Activated T-cell treated with anti-CD3 and anti-CD28 coated beads, Interleukin-2, amount 50 U/mL, for 4 hours (primary cell): ENCODE measurements at places on chromosomes 4 and X.
A peak's percentile ranks its signal among the peaks of the same experiment; 100 is the strongest.

DNA sequence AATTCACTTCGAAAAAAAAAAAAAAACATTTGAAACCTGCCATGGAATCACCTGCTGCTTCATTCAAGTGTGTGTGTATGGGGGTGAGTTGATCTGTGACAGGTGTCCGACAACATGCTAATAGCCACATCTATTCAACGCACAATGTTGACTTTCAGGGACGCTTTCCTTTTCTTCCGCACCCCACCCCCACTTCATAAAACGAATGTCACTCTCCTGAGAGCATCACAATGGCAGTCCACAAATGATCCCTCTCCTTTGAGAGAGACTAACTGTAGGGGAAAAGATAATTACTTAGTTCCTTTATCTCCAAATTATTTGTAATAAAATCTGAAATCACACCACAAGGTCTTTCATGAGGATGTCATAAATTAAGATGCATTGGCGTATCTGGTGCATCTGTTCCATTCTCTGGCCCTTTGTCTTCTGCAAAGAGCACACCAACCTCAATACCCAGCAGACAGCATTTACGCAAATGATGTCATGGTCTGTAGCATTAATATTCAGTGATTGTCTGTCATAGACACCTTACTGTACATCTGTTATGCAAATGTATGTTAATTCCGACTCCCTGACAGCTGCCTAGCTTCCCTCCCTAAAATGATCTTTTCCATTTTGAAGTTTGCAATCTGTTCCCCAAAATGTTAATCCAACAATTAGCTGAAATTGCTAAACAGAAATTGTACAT, 640.0 kb upstream of the BOD1L1 start:
- no peak for DNase-seq

DNA sequence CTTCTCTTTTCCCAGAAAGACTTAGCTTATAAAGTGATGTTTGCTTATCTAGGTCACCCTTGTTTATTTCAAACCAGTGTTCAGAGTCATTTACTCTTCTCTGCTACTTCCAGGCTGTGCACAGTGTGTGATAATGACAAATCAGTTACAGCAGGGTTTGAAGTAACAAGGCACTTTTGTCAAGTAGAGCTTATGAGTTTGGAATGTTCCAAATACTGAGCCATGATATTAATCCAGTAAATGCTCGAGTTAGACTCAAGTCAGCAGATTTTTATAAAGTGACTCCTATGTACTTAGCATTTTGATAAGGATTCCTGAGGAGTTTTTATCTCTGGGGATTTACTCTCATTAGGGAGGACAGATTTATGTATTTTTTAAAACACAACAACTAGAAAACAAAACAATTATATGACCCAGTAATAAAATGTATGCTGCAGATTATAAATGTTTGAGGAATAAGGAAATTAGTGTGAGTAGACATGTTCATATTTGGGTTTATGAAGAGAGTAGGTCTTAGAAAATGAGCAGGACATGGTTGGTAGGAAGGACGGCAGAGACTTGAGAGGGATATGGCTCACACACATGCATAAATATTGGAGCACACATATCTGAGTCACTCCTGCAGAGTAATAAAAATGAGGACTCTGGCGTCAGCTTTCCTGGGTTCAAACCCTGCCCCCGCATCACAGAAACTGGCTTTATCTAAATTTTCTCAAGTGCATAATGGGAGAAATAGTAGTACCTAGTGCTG, 271.2 kb downstream of the FBXO8 start:
- no peak for DNase-seq

DNA sequence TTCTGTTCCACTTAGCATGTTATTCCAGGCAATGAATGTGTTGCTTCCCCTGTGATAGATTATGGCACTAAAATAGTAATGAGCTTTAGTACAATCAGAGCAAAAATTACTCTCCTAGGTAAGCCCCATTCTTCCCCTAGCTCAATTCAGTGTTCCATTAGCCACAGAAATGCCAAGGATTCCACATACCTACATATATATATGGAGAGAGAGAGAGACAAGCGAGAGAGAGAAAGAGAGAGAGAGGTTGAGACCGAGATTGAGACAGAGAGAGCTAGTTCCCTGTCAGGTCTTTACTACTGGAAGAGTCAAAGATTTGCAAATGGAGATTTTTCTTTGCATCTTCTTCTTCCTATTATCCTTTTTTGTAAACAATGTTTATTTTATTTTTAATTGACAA, 8.7 kb downstream of the LIMCH1 start:
- no peak for DNase-seq

- DNase-seq, result no peak
Measured at GRCh38 chr4:155545456-155545855, 121.2 kb upstream of the GUCY1A1 start.

GRCh38 chr4:14168919-14169318, 541.4 kb upstream of the BOD1L1 start:
- no peak for DNase-seq

DNA sequence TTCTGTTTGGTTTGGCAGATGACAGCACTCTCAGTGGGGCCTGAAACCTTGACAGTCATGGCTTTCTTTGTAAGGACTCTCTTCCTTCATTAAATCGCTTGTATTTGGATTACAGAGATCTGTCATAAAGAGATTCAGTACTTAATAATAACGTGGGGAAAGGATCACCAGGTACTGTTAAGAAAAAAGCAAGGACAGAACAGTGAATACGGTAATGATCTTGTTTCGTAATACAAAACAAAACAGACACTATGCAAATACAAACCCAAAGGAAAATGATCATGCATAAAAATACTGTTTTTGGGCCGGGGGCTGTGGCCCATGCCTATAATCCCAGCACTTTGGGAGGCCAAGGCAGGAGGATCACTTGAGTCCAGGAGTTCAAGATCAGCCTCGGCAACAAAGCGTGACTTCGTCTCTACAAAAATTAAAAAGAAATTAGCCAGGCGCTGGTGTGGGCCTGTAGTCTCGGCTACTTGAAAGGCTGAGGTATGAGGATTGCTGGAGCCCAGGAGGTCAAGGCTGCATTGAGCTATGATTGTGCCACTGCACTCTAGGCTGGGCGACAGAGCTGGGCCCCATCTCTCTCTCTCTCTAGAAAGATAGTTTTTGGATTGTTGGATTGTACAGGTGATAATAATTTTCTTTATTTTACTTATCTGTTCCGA, 64.6 kb downstream of the TRAPPC11 start:
- DNase-seq, result no peak

DNA sequence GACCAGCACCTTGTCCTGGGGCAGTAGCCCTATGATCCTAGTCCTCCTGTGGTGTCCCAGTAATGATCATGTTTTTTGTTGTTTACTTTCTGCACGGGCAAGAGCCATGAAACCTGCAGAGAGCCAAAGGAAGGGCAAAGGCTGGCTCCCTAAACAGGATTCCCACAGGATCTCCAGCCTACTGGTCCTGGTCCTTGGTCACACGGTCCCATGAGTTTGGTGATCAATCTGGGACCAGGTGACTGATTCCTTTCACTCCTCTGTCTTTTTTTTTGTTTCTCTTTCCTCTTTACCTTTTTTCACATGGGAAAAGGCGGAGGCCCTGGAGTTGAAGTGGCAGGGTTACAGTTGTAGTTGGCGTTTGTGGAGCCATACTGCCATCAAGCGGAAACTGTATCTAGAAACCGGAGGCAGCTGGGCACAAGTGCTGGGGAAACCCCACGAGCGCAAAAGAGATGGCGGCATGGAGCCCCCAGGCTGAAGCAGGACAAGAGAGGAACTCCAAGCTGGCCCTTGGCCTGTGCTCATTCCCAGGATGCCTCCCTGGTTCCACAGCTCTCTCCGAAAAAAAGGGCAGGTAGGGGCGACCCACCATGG, 34.6 kb downstream of the NBDY start:
- peak; percentile 79 for DNase-seq
